ENCODE measurements at places on chromosomes 11 and 22.
A peak's percentile ranks its signal among the peaks of the same experiment; 100 is the strongest.

DNA sequence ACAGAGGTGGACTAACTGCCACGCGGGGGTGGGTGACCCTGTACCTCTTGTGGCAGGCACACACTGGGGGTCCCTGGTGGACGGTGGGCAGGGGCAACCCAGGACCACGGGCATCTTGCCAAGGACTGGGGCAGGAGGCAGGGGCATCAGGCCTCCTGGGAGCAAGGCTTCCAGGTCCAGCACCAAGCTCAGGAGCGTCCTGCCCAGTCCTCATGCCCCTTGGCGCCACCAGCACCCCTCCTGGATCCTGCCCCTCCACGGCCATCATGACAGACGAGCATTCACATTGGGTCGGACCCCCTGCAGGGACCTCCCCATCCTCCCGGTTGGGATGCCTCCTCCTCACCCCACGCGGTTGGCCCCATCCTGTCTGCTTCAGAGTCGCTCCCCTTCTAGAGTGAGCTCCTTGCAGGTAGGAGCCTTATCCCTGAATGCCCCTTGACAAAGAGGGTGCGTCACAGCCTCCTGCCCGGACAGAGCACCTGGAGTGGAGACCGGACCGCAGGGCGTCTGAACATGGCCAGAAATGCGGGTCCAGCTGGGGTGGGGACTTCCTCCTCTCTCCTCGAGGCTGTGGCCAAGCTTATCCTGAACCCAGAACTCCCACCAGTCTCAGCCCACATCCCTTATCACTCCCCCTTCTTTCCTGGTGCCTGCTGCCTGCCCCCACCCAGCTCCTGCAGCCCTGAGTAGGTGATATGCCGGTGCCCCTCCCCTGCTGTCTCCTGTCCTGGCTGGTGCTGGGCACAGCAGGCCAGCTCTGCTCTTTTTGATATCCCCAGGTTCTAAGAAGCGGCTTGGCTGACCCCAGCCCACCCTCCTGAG is 40.3 kb downstream of the IGF2 start:
- H3K36me3 ChIP-seq, result no peaks in the 10 kb centered on the region
- no peak overlapping the region for H3K27ac ChIP-seq
- no peak overlapping the region for H3K4me3 ChIP-seq
- no peak for DNase-seq
- H3K4me1 ChIP-seq, result no peaks in the 10 kb centered on the region

- H3K27me3 ChIP-seq, result peaks cover 10% of the 10 kb centered on the region
- H3K27ac ChIP-seq, result no peak overlapping the region
- DNase-seq, result no peak
- H3K4me3 ChIP-seq, result no peak overlapping the region
Observed at GRCh38 chr11:113278481-113278880, 35.9 kb upstream of the TTC12 start.

- DNase-seq, result no peak
- H3K36me3 ChIP-seq, result no peaks in the 10 kb centered on the region
- H3K4me3 ChIP-seq, result no peak overlapping the region
- H3K27me3 ChIP-seq, result peaks cover 42% of the 10 kb centered on the region
Observed at GRCh38 chr22:44425694-44426045, 72.4 kb downstream of the RTL6 start.

- peaks cover 4% of the 10 kb centered on the region for H3K27me3 ChIP-seq
- DNase-seq, result no peak
- peak overlapping the region; percentile 40 for H3K4me3 ChIP-seq
- H3K27ac ChIP-seq, result no peak overlapping the region
- peaks cover 5% of the 10 kb centered on the region for H3K4me1 ChIP-seq
- H3K36me3 ChIP-seq, result no peaks in the 10 kb centered on the region
Observed at GRCh38 chr11:67558084-67558772, 25.4 kb upstream of the GSTP1 start.

DNA sequence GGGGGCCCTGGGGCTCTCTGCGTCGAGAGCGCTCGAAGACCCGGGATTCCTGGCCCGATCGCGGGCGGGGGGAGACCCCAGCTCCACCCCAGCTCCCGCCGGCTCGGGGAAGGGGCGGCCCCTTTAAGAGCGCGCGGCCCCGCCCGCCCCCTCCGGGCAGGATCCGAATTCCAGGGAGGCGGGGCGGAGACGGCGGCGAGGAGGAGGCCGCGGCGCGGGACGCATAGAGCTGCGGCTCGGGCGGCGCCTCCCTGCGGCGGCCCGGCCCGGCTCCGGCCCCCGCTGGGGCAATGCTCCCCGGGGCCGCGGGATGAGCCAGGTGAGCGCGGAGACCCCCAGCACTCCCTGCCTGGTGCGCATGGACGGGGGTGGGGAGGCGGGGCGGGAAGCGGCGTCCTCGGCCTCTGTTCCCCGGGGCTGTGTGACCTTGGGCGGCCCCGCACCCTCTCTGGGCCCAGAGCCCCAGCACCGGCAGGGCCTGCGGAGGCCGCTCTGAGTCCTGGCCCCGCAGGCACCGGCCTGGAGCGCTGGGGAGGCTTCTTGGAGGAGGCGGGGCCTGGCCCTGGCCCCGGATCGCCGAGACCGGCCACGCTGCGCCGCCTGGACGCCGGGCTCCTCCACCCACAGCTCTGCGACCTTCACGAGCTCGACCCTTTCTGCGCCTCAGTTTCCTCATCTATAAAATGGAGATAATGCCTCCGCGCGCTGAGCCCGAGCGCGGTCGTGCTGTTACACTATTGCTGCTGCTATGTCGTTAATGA is 565 bp downstream of the GAS2L1 start:
- no peaks in the 10 kb centered on the region for H3K36me3 ChIP-seq
- H3K27me3 ChIP-seq, result peaks cover 29% of the 10 kb centered on the region
- peaks cover 22% of the 10 kb centered on the region for H3K4me1 ChIP-seq
- H3K4me3 ChIP-seq, result peak overlapping the region; percentile 77
- DNase-seq, result no peak

DNA sequence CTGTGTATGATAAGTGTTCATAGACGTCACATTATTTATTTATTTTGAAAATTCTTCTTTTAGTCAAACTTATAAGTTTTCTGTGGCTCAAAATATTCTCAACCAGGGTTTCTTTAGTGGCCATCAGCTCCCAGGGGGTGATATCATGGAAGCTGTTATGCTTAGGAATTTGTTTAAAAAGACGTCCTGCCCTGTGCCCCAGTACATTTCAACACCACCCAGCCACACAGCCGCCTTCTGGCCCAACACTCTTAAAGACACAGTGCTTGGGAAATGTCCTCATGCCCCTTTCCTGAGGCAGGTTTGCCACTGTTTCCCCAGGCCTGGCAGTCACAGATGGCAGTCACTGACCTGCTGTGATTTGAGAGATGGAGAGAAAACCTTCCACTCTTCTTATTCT is 19.9 kb downstream of the TSKU start:
- H3K4me3 ChIP-seq, result no peak overlapping the region
- peaks cover 45% of the 10 kb centered on the region for H3K27me3 ChIP-seq
- no peaks in the 10 kb centered on the region for H3K36me3 ChIP-seq
- no peak for DNase-seq
- H3K27ac ChIP-seq, result no peak overlapping the region
- H3K4me1 ChIP-seq, result peaks cover 6% of the 10 kb centered on the region

Measured in stimulated activated naive B cell treated with anti-CD40 and anti-IgM and Interleukin-4, amounts not matched to agents 10 μg/mL and 1 μg/mL and 100 μg/mL, for 72 hours (primary cell).